ENCODE measurements at places on chromosomes 7 and 10. TPM values are rescaled to one million over a fixed set of nuclear protein-coding genes. Genes with fewer than 3 reads are reported as not detected.

CUBN gene
- 0.27 TPM for polyA plus RNA-seq

HOXA5 gene
- polyA plus RNA-seq, result 25.3 TPM

HPS6 gene
- 6.3 TPM for polyA plus RNA-seq

RELN gene
- 35.1 TPM for polyA plus RNA-seq

CHAT gene
- polyA plus RNA-seq, result not detected

KMT2E gene
- polyA plus RNA-seq, result 27.1 TPM

LEP gene
- not detected for polyA plus RNA-seq

SEMA3E gene
- polyA plus RNA-seq, result 0.31 TPM

FAM131B gene
- 69.6 TPM for polyA plus RNA-seq

TDRD1 gene
- not detected for polyA plus RNA-seq

ITPRID1 gene
- 0.24 TPM for polyA plus RNA-seq

BHLHA15 gene
- 3.5 TPM for polyA plus RNA-seq

ADAM8 gene
- polyA plus RNA-seq, result 0.15 TPM

TMEM196 gene
- 0.27 TPM for polyA plus RNA-seq

ASB4 gene
- 0.53 TPM for polyA plus RNA-seq

AKR1D1 gene
- polyA plus RNA-seq, result not detected

ZNF365 gene
- 11.7 TPM for polyA plus RNA-seq

ELMO1 gene
- polyA plus RNA-seq, result 76.4 TPM

ARHGEF35 gene
- polyA plus RNA-seq, result 0.22 TPM

COBL gene
- 31.5 TPM for polyA plus RNA-seq

PNLIPRP3 gene
- polyA plus RNA-seq, result not detected

PILRB gene
- polyA plus RNA-seq, result 6.1 TPM

PRSS37 gene
- polyA plus RNA-seq, result not detected

SLC35B4 gene
- 5.0 TPM for polyA plus RNA-seq

WDFY4 gene
- polyA plus RNA-seq, result 0.73 TPM

CNNM1 gene
- polyA plus RNA-seq, result 2.2 TPM

STEAP4 gene
- polyA plus RNA-seq, result 0.19 TPM

PON1 gene
- polyA plus RNA-seq, result 28.8 TPM

ANKRD2 gene
- 1.6 TPM for polyA plus RNA-seq

RAMP3 gene
- 13.2 TPM for polyA plus RNA-seq

YKT6 gene
- polyA plus RNA-seq, result 86.3 TPM

COL17A1 gene
- polyA plus RNA-seq, result 0.63 TPM

CRHR2 gene
- 0.49 TPM for polyA plus RNA-seq

DMBT1 gene
- 0.63 TPM for polyA plus RNA-seq

ZNF425 gene
- 2.9 TPM for polyA plus RNA-seq

FBXO24 gene
- polyA plus RNA-seq, result 0.53 TPM

ABCB4 gene
- 0.75 TPM for polyA plus RNA-seq

MLXIPL gene
- polyA plus RNA-seq, result 4.0 TPM

PTCD1 gene
- 5.1 TPM for polyA plus RNA-seq

NKX6-2 gene
- polyA plus RNA-seq, result 37.4 TPM

SPDYE9 gene
- not detected for polyA plus RNA-seq

GJD4 gene
- polyA plus RNA-seq, result not detected

SRGN gene
- polyA plus RNA-seq, result 23.3 TPM

NPSR1 gene
- not detected for polyA plus RNA-seq

RPP38 gene
- polyA plus RNA-seq, result 12.7 TPM

PKD1L1 gene
- not detected for polyA plus RNA-seq

SPACDR gene
- 1.6 TPM for polyA plus RNA-seq

Data from brain (organoid and tissue), 16 donors.